ENCODE measurements at places on chromosomes 2 and 18.
A peak's percentile ranks its signal among the peaks of the same experiment; 100 is the strongest.

GRCh38 chr2:45964223-45964841 is 312.9 kb downstream of the PRKCE start:
- DNase-seq, result peak; percentile 65

- no peak for DNase-seq
Observed at GRCh38 chr2:113894156-113894743, 4.4 kb downstream of the ACTR3 start.

DNA sequence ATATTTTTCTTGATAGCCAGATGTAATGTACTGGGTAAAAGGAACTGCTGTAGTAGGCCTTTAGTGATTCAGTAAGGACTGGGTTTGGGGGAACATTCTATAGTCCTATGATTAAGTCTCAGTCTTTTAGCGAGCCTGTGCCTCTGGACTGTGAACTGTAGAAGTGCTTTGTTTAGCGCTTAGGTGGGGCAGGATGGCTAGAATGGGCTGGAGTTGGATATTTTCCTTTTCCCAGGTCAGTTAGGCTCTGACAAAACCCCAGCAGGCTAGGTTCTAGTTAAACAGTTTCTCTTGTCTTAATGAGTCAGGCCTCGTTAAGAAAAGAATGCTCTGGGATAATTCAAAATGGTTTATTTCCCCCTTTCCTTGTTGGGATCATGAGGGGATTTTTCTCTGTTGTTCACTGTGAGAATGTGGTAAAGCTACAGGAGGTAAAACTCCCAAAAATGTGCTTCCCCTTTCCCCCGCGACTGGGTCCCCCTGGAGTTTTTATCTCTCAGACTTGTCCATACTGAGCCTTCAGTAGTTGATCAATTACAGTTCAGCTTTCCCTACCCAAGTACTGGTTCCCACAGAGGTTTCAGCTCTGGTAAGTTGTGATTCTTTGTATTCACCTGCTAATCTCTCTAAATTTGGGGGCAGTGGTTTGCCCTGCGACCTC is 31.5 kb downstream of the EHBP1 start:
- DNase-seq, result no peak

DNA sequence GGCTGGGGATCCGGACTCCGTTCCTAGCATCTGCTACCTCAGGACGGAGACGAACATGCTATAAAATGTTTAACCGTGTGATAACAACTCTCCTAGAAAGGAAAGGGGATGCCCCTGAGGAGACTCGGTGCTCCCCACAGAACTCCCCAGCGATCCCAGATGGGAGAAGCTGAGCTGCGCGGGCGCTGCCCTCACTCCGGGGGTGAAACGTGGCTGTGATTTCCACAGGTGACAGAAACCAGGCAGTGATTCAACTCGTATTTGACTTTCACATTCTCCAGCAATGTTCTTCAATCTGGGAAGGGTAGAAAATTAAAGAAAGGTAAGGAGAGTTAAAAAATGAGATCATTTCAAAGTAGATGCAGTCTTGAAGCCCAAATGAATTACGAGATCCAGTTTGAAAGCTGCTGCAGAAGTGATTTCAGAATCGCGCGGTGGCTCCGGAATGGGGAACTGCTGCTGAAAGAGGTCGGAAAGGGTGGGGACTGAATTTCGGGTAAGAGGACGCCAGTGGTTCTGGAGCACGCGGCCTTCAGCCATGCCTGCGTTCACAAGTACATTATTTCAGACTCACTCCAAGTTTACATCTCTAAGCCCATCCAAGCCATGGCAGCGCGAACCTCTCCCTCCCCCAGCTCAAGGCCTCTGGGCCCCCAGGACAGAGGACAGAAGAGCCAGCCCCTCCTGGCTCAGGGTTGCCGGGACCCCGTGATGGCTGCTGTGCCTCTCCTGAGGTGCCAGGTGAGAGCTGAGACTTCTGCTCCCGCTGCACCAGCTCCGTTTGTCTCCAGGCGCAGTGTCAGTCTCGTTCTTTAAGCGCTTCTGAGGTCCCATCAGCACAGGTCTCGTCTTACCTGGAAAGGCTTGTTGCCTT is 39.5 kb downstream of the ADNP2 start:
- no peak for DNase-seq

DNA sequence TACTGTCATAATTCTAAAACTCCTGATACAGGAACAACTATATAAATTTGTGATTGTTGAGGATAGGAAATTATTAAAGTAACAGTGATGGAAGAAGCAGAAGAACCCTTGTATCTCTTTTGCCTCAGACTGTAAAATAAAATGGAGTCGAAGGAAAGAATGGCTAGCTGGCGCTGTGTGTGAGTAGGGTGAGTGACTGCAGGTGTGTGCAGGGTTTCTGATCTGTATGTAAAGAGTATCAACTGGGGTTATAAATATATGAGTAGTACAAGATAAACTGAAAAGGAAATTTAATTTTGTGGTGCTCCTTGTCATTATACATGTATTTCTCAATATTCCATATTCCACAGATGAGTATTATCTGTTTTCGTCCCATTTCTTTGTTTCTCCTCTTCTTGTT is 15.2 kb downstream of the POLI start:
- DNase-seq, result no peak

DNA sequence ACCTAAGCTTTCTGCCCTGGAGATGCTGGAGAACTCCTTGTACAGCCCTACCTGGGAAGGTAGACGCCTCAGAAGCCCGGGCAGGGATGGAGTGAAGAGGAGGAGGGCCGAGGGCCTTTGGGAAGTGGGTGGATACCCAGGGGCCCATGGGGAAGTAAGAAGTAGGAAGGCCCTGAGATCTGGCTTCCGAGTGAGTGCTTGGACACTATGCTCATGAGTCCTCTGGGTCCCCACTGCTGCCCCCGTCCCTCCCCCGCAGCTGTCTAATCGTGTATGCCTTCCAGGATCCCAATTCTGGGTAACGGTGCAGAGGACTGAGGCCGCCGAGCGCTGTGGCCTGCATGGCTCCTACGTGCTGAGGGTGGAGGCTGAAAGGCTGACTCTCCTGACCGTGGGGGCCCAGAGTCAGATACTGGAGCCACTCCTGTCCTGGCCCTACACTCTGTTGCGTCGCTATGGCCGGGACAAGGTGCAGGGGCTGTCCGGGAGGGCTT is 1.1 kb downstream of the DOK1 start:
- no peak for DNase-seq

DNA sequence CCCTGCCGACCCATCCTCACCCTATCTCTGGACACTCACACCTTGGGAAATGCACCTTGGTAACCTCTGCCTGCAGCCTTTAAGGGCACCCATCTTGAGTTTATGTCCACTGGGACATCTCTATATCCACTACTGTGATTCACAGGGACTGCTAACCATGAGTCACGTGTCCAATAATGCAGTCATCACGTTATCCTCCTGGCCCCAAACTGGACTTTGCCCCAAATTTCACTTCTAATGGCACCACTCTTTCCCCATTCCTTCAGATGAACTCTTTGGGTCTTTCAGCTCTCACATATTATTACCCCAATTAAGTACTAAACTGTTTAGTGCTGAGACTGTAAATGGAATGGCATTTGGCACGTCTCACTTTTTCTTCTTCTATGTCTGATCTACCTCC is 71.2 kb upstream of the TMEM200C start:
- DNase-seq, result no peak

- no peak for DNase-seq
Observed at GRCh38 chr2:158477202-158477601, 20.4 kb downstream of the PKP4 start.

- DNase-seq, result no peak
Observed at GRCh38 chr18:7576077-7576476, 9.0 kb downstream of the PTPRM start.

GRCh38 chr2:13905831-13906230 is 726.7 kb upstream of the LRATD1 start:
- DNase-seq, result no peak

- no peak for DNase-seq
Observed at GRCh38 chr2:1553671-1554295, 140.5 kb downstream of the TPO start.

GRCh38 chr2:64880193-64880951 is 108.8 kb upstream of the SLC1A4 start:
- no peak for DNase-seq

GRCh38 chr2:129923265-129924091 is 56.0 kb upstream of the RAB6C start:
- peak; percentile 19 for DNase-seq

DNA sequence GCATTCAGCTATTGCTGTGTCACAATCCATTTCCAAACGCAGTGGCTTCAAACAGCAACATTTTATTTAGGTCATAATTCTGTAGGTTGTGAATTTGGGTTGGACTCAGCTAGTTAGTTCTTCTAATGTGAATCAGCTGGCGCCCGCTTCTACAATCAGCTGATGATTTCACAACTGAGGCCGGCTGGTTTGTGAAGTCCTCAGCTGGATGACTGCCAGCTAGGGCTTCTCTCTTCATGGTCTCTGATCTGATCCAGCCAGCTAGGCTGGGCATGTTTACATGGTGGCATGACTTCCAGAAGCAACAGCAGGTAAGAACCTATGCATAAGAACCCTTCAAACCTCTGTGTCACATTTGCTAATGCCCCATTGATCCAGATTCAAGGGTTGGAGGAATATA is 172.0 kb downstream of the SLC4A10 start:
- DNase-seq, result no peak

Data from NCI-H1092 (cell line).